Stimulated activated CD8-positive, alpha-beta memory T cell treated with anti-CD3 and anti-CD28 coated beads, Interleukin-4, amount 100 ng/mL, for 4 hours (primary cell): ENCODE measurements at places on chromosomes 5 and 9.

DNA sequence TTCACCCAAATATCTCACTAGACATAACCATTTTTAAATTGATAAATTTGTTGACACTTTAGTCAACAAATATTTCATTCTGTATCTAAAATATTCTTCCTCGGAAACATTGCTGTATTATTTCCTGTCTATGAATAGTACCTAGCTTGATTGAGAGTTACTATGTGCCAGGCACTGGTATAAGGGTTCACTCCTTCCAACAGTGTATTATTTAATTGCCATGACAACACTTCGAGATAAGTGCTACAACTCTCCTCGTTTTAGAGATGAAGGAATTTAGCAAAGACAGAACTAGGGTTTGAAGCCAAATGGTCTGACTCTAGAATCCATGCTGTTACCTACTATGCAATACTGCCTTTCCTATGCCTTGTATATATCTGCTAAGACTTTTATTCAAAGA, 287.2 kb downstream of the YTHDC2 start:
- DNase-seq: no peak

- no peak for DNase-seq
Measured at GRCh38 chr5:41985945-41986695, 61.0 kb downstream of the FBXO4 start.

- no peak for DNase-seq
Measured at GRCh38 chr9:78324068-78324650, 27.2 kb downstream of the PSAT1 start.

GRCh38 chr9:121781701-121782464, 130.4 kb downstream of the DAB2IP start:
- no peak for DNase-seq

- DNase-seq: no peak
Measured at GRCh38 chr5:476102-476813, 33.3 kb downstream of the EXOC3 start.

- DNase-seq: no peak
Measured at GRCh38 chr5:55066277-55066676, 36.2 kb upstream of the GZMA start.

- no peak for DNase-seq
Measured at GRCh38 chr5:53030893-53031292, 41.7 kb downstream of the ITGA2 start.

DNA sequence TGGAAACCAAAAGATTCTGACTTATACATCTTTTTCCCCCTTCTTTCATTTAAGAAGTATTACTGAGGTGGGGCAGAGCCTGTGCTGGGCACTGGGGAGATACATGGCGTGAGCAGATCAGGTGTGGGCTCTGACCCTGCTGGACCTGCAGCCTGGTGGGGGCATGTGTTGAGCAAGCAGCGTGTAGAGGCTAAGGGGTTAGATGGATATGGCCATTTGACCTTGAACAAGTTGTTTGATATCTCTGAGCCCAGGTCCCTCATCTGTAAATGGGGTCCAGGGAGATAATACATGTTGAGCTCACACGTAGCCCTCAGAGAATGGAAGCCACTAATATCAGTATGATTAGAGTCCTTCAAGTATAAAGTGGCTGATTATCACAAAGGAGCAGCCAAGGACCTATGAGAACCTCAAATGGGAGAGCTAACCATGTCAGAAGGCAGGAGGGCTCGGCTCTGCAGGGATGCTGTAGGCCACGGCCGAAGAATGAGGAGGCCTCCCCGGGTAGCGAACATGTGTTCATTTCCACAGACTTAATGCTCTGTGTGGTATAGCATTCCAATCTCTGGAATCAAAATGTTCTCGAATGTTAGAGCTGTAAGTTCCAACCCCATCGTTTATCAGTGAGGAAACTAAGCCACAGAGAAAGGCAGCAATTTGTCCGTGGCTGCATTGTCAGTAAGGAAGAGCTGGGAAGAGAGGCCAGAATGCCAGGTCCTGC, 15.4 kb upstream of the ANGPTL2 start:
- DNase-seq: no peak

- DNase-seq: peak; percentile 36
Measured at GRCh38 chr5:139651853-139652787, 4.0 kb downstream of the CXXC5 start.

GRCh38 chr5:179696603-179697002, 2.2 kb upstream of the CANX start:
- DNase-seq: no peak

DNA sequence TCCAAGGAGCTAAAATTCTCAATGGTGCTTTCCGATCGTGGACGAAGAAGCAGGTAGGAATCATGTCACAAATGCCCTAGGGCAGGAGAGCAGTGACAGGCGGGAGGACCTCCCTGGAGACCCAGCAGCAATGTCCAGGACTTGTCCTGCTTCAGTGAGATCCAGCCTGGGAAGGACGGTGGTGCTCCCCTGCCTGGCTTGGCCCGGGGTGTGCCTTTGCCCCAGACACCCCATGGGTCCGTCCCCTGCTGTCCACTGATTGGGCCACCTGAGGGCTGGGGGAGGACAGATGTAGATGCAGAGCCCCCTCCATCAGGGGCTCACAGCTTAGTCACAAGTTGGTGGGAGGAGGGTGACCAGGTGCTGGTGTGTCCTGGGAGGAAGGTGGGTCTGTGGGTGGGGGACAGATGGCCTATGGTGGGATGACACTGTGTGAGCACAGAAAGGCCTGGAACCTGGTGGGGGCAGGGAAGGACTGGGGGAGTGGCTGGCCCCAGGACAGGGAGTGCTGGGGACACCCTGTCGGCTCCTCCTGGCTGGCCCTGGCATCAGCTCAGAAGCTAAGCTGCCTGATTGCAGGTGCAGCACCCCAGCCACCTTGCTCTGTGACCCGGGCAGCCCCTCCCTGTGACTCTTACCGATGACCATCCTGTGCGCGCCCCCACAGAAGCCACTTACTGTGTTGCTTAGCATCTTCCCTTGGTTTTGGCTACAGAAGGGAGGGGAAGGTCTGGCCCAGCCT, 82.0 kb downstream of the PHF2 start:
- DNase-seq: no peak

- DNase-seq: no peak
Measured at GRCh38 chr5:175059687-175060211, 335.4 kb downstream of the MSX2 start.

DNA sequence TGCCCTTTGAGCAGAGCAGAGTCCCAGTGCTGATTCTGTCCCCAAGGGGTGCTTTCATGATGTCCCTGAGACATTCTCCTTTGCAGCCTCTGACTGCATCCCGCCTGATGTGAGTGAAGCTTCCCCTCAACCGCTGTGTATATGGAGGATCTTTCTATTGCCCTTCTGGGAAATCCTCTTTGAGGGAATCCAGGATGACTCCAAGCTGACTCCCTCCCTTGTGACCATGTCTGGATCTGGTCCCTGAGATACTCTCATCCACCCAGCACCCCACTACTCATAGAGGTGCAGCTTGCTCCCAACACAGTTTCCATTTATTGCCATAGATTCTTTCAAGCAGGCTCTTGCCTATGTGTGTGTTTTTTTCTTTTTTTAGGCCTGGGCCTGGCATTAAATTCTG, 216.5 kb downstream of the SEC61B start:
- DNase-seq: no peak

DNA sequence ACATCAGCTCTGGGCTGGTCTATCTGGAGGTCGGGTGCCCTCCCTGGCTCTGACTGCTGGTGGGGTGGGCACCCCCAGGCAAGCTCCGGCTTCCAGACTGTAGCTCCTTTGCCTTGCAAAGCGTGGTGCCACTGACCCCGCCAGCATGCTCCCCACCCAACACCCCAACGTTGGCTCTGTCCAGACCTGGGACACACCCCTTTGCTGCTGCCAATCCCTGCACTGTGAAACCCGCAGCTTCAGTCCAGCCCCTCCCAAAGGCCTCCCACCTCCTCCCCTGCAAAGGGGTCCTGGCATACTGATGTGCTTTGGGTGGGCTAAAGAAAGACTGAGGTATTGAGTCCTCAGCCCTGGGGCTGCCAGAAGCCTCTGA, 3.9 kb downstream of the UNC5A start:
- no peak for DNase-seq

DNA sequence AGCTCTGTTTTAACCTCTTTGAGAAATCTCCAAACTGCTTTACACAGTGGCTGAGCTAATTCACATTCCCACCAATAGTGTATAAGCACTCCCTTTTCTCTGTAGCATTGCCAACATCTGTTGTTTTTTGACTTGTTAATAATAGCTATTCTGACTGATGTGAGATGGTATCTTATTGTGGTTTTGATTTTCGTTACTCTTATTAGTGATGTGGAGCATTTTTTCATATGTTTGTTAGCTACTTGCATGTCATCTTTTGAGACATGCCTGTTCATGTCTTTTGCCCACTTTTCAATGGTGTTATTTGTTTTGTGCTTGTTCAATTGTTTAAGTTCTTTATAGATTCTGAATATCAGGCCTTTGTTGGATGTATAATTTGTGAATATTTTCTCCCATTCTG, 225.2 kb upstream of the TRPC7 start:
- DNase-seq: no peak

- DNase-seq: no peak
Measured at GRCh38 chr5:53166183-53166495, 56.6 kb upstream of the MOCS2 start.

DNA sequence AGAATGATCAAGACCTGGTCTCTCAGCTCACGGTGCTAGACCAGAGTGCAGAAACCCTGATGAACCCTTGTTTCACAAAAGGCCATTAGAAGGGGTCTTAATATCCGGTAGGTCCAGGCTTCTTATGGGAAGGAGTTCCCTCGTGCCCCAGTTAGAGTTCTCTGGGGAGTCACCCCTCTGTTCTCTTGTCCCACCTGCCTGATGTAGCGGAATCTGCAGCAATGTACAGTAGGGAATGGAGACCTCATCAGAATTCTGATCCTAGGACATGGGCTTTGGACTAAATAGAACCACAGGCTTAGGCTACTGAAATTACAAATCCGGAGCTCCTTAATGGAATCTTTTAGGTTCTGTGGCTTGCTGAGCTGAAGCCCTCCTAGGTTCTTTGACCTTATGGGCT, 243.6 kb upstream of the IRX2 start:
- DNase-seq: no peak

GRCh38 chr5:151662805-151663204, 23.9 kb downstream of the SPARC start:
- no peak for DNase-seq

- no peak for DNase-seq
Measured at GRCh38 chr9:10403283-10403682, 209.5 kb downstream of the PTPRD start.
